ENCODE measurements at places on chromosomes 4 and X. TPM values are rescaled to one million over a fixed set of nuclear protein-coding genes. Genes with fewer than 3 reads are reported as not detected.

DNA sequence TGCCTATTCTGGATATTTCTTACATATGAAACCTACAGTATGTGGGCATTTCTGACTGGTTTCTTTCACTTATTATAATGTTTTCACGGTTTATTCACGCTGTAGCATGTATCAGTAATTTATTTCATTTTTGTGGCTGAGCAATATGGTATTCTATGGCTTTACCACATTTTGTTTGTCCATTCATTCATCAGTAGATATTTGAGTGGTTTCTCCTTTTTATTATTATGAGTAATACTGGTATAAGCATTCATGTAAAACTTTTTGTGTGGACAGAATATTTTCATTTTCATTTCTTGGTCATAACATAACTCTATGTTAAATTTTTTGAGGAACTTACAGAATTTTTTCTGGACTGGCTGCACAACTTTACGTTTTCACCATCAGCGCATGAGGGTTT, 122.7 kb upstream of the PABPC5 start:
- DNase-seq: no peak

DNA sequence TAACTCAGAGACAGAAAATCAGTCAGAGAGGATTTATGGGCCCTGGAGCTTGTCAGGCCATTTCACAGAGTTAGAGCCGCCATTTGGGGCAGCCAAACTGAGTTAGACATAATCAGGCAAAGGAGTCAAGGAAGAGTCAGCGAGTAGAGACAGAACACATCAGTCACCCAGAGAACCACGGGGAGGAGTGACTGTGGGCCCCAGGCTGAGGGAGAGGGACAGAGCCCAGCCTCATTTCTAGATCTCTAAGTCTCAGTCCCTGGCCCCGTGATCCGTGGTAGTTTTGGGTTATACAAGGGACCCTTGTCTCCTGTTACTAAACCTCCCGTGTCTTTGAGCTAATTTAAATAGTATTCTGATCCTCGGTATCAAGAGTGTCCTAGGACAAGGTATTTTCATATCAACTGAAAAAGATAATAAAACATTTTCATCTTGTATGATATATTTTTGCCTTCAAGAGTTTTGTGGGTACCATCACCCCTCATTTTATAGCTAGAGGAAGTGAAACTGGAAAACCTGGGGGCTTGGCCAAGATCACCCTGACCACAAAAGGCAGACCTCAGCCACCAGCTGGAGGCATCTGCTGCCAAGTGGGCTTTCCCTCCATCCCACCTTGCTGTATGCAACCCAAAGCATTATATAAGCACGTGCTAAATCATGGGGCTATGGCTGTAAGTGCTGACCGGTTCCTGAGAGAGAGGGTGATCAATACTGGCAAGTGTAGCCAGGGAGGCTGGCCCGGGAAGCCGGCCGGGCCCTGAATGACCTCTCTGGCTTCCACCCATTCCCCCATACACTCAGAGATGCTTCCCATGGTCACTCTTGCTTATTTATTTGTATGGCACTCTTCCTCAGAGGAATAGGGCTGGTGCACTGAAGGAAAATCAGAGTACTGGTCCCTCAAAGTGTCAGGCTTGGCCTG, 204.1 kb downstream of the BCOR start:
- DNase-seq: no peak

- DNase-seq: no peak
Measured at GRCh38 chr4:84878090-84878489, 88.4 kb downstream of the WDFY3 start.

GRCh38 chr4:107500551-107500950, 219.5 kb downstream of the PAPSS1 start:
- no peak for DNase-seq

- DNase-seq: no peak
Measured at GRCh38 chr4:19301527-19301926, 950.2 kb upstream of the SLIT2 start.

DNA sequence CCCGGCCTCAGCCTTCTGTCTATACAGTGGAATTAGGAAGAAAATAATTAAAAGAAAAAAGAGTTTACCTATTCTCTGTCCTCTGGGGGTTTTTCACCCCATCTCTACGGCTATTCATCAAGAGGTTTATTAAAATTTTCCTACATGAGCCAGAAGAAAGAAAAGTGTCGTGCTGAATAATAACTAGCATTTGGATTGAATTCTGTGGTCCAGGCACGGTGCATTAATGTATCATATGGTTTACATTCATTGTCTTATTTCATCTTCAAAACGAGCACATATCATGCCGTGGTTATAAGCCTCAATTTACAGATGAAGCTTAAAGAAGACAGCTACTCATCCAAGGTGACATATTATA, 5.4 kb upstream of the NAA15 start:
- DNase-seq: no peak

DNA sequence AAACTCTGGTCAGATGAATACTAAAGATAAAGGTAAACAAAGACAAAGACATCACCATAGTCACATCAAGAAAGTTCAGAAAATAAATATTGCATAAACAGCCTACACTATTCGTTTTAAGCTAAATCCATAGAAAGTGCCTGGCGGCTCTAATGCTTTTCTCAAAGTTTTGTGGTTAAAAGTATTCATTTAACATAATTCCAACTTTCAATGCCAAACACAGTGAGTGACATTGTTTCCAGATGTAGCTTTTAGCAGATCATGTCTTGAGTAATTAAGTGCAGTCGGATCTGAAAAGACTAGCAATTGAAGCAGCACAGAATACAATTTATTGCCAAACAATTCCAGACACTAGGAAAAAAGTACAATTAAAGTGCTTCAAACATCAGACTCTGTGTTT, 287.1 kb upstream of the ADGRL3 start:
- DNase-seq: no peak

GRCh38 chr4:114494246-114494803, 104.3 kb upstream of the UGT8 start:
- no peak for DNase-seq

GRCh38 chr4:40552536-40552935, 77.1 kb downstream of the RBM47 start:
- no peak for DNase-seq

GRCh38 chrX:27439771-27440170, 23.4 kb downstream of the PPP4R3C start:
- no peak for DNase-seq

GRCh38 chr4:130233377-130234047, 1137.6 kb downstream of the C4orf33 start:
- DNase-seq: no peak

- no peak for DNase-seq
Measured at GRCh38 chr4:87009095-87009648, 74.4 kb downstream of the AFF1 start.

- DNase-seq: peak; percentile 62
Measured at GRCh38 chr4:150209140-150209829, 131.0 kb downstream of the DCLK2 start.

GRCh38 chr4:90443231-90443630, 316.0 kb downstream of the CCSER1 start:
- no peak for DNase-seq

DNA sequence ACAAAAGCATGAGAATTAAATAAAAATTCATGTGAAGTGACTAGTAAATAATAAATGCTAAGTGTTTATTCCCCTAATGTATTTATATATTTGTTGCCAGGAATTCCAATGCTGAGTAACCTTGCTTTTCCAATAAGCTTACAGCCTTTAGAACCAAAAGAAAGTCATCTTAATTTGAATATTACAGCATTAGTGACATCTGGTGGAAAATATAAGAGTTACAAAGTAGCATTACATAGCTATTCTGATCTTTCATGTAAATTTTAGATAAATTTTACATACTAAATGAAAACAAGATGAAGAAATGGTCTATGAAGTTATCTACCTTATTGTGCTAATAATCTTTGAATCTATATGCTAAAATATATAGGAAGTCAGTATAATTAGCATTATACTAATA, 10.4 kb downstream of the MAD2L1 start:
- DNase-seq: no peak

The CSAG2 gene
- polyA plus RNA-seq: not detected

The DGKK gene
- polyA plus RNA-seq: not detected

The BANK1 gene
- polyA plus RNA-seq: 0.13 TPM

The NCAPG gene
- 0.14 TPM for polyA plus RNA-seq

The CRMP1 gene
- polyA plus RNA-seq: 0.10 TPM

The PDGFRA gene
- 3.1 TPM for polyA plus RNA-seq

The FHIP1A gene
- polyA plus RNA-seq: 5.0 TPM

The S100P gene
- 0.35 TPM for polyA plus RNA-seq

Measured in psoas muscle (tissue), 8 donors.